Renal cortex interstitium (tissue), 15 donors: ENCODE measurements at places on chromosomes 4 and X.
A peak's percentile ranks its signal among the peaks of the same experiment; 100 is the strongest.

- no peak for DNase-seq
Measured at GRCh38 chr4:119731146-119731742, 102.6 kb upstream of the PDE5A start.

GRCh38 chrX:12971282-12972003, 3.5 kb upstream of the TMSB4X start:
- no peak for DNase-seq

DNA sequence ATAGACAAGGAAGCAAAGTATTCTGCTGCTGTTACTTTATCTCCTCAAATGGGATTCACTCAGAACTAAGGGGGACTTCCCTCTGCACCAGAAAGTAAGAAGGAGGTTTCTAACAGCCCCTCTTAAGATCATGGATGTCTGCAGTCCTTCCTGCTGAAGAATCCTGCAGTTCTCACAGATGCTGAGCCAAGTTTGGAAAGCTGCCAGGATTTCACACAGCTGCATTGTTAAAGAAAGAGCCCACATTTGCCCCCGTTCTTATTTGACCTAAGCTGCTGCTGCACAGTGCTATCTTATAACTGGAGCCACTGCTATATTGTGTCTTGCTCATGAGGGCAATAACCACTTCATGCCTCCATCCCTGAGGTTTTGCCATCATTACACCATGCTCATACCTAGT, 81.1 kb downstream of the FAAH2 start:
- no peak for DNase-seq

GRCh38 chr4:55794053-55794452, 25.5 kb upstream of the EXOC1L start:
- no peak for DNase-seq

GRCh38 chr4:184856277-184856609, 30.5 kb upstream of the ACSL1 start:
- DNase-seq = no peak

DNA sequence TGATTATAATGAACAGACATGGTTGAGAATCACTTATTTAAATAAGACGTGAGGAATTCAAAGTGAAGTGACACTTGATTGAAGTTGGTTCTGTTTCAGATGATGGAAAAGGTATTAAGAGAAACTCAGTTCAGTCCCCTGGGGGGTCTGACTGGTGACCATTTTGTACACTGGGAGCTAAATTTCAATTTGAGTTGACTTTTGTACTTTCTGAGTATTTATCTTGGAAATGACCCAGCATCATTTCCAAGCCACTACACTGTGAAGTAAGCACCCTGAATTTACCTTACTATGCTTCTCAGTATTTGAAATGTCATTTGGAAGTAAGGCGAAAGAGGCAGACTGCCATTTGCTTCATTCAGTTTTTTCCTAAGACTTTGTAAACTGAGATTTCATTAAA, 73.4 kb downstream of the CNOT6L start:
- no peak for DNase-seq

GRCh38 chrX:83160096-83160495, 348.0 kb upstream of the POU3F4 start:
- DNase-seq = no peak

- DNase-seq = no peak
Measured at GRCh38 chr4:87523307-87523706, 5.9 kb downstream of the SPARCL1 start.

DNA sequence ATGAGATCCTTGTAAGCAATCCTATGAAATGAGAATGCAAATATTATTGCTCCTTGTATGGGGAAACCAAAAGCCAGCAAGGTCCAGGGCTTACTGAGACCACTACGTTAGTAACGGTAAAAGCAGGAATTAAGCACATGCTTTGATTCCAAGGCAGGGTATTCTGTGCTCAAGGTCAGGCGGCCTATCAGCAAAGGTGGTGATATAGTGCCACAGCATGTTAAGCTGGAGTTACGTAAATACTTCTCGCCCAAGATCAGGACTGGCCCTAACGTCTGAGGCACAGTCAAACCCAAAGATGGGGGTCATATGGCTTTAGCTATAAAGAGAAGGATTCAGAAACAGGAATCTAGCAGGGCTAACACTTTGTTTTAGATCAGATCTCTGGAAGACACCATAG, 27.6 kb downstream of the SLC10A7 start:
- no peak for DNase-seq

- peak; percentile 65 for DNase-seq
Measured at GRCh38 chrX:111095974-111096895, at the start of gene PAK3. Gene PAK3, plus strand, starts transcription at chrX:111096191. Its CDS starts 26,913 bp downstream, at chrX:111123104.

- no peak for DNase-seq
Measured at GRCh38 chrX:40094041-40094899, 3.5 kb downstream of the BCOR start.

DNA sequence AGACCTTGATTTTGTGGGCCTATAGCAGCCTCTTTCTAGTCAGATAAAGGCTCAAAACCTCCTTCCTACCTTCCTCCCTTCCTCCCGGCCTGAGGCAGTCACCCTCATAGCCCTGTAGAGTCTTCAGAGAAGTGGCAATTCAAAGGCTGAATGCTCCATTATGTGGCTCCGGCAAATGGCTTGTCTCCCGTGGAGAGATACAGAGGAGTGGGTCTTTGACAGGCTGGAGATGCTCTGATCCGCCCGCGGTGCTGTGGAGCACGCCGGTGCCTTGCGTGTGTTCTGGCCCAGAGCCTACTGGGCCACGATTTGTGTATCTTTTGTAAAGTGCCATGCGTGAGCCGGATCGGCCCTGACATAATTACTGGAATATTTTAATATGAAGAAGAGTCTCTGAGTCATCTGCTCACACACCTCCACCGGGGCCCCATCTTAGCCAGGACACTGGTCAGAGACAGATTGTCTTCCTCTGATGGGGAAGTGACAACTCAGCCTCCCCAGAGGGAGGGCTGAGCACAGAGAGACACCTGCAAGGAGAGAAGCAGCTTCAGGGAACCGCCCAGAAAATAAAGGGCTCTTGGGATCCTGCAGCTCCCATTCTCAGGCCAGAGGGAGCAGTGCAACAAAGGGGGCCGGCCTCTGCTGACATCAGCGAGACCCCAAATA, 88.7 kb downstream of the DCTD start:
- DNase-seq = no peak

GRCh38 chr4:38495446-38495845, 168.6 kb upstream of the KLF3 start:
- no peak for DNase-seq

GRCh38 chr4:1310031-1310795, 20.5 kb downstream of the MAEA start:
- no peak for DNase-seq

- no peak for DNase-seq
Measured at GRCh38 chr4:21901831-21902230, 46.7 kb downstream of the KCNIP4 start.

GRCh38 chr4:38163216-38164006, 203.2 kb downstream of the PTTG2 start:
- no peak for DNase-seq

- no peak for DNase-seq
Measured at GRCh38 chrX:31353095-31353494, 281.3 kb upstream of the FTHL17 start.

- DNase-seq = no peak
Measured at GRCh38 chrX:136076942-136077341, 70.4 kb upstream of the FHL1 start.

DNA sequence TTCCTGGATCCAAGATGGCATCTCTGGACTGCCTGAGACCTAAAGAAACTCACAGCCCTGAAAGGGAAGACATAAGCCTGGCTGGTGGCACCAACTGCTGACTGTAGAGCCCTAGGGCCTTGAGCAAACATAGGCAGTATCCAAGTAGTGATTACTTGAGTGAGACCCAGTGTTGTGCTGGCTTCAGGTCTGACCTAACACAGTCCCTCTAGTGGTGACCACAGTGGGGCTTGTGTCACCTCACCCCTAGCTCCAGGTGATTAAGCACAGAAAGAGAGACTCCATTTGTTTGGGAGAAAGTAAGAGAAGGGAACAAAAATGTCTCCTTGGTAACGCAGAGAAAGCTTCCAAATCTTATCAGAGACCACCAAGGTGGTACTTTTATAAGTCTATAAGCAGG, 496.3 kb upstream of the HTR2C start:
- DNase-seq = no peak

DNA sequence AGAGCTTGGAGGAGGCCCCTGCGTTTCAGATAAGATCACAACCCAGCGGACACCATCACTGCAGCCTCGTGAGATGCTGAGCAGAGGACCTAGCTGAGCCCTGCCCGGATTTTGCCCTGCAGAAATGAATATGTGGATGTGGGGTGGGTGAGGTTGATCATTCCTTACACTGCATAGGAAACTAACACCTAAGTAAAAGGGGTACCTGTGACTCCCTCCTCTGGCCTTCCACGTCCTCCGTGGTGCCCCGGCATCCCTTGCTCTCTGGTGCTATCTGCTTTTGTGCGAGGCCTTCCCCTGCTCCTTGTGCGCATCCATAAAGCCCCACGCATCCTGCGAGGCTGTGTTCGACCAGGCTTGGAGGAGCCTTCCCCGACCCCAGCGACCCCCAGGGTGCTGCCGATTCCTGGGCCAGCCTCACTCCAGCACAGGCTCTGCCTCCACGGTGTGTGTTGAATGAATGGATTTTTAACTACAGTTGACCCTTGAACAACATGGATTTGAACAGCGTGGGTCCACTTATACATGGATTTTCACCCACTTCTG, 25.6 kb upstream of the GPR78 start:
- no peak for DNase-seq

- DNase-seq = no peak
Measured at GRCh38 chr4:105150503-105150902, 3.8 kb downstream of the TET2 start.

- DNase-seq = no peak
Measured at GRCh38 chr4:97432551-97432950, 710.7 kb downstream of the STPG2 start.

GRCh38 chrX:154717824-154718223, 33.1 kb downstream of the GAB3 start:
- no peak for DNase-seq

DNA sequence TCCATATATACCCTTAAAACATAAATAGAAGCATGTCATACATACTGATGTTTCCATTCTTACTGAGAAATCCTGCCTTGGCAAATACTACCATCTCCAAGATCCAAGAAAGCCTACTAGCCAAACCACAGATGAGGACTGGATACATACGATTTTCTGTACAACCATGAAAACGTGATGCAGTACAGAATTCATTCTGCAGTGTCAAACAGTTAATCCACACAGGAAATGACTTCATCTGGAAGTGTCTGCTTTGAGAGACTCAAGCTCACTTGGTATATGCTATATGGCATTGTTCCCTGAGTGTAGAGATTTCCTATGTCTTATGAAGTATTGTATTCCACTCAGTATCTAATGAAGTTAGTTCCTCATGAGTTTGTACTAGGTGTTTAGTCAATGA, 94.3 kb downstream of the CT47B1 start:
- DNase-seq = no peak

DNA sequence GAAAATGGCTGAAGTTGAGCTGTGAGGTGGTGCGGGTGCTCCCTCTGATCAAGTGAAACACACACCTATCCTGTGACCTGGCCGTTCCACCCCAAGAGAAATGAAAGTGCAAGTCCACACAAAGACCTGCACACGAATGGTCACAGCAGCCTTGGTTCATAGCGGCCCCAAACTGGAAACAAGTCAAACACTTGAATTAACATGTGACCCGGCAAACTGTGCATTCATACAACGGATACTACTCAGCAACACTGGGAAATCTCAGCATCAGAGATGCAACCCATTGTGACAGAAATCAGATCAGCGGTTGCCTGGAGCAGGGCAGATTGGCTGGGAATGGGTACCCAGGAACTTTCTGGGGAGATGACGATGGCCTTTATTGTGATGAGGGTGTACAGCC, 7.6 kb downstream of the G6PD start:
- DNase-seq = no peak

DNA sequence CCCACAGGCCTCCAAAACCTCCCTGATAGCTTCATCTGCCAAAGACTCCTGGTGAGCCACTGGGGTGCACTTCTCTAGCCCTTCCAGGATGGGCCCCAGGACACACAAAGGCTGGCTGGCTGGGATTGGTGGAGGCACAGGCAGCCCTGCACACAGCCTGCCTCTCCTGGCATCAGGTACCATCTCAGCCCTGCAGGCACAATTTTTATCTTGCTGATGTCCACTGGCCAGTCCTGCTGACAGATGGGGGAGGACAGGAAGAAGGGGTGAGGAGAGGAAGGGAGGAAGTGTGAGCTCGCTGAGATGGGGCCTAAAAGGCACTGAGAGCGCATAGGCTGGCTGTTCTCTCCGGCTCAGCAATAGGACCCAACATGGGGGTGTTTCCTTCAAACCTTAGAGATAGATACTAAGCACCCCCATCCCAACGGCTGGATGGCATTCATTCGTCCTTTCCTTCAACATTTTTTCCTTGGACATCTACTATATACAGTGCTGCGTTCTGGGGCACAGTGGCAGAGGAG, 92.7 kb downstream of the PJA1 start:
- no peak for DNase-seq

- DNase-seq = no peak
Measured at GRCh38 chr4:93351846-93352245, 476.7 kb upstream of the ATOH1 start.

DNA sequence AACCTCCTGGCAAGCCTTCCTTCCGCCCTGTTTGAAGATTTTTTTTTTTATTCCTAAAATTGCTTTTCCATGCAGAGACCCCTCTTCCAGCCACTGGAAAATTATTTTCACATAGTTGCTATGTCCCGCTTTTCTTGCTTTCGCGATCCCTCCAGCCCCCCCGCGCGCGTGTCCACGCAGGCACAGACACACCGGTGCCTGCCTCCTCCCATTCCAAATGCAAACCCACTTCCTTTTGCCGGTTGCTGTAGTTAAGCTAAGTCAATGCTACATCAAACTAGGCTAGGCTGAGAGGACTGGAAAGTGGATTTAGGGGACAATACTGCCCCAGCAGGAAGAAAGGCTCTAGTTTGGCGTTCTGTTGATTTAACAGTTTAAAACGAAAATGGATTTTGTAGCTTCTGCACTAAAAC, 111.0 kb downstream of the DHX15 start:
- DNase-seq = no peak

- DNase-seq = no peak
Measured at GRCh38 chrX:5595570-5595969, 633.1 kb downstream of the NLGN4X start.

DNA sequence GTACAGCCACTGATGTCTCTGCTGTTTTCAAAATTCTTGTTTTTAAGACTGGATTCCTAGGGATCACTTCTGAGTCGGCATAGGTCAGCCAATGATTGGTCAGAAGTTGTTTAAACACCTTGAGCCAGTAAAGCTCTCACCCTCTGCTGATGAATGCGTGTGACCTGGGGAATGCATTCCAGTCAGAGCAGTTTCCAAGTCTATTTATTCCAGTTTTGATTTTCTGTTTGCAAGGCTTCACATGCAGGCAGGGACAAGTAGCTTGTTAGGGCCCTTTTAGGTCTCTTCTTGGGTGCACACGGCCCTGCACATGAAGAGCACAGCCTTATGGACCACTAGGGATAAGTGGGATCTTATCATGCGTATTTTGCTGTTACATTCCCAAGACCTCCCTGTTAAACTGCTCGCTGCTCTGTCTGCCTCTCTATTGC, 47.0 kb downstream of the KLHL15 start:
- peak; percentile 23 for DNase-seq

DNA sequence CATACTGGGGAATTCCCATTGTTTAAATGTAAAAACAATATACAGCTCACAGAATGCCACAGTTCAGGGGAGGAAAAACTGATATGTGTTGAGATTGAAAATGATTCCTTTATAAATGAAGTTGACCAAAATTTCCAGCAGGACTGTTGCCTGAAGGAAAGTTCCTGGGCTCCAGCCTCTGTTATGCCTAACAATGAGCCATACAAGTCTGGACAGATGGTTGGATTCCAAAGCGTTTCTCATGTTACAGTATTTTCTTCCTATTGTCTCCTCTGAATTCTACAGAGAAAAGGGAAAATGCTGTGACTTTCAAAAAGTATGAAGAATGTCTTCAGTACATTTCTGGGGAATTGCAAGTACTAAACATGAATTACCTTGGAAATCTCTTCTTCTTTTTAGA, 73.3 kb downstream of the ALPK1 start:
- no peak for DNase-seq
